ENCODE measurements at places on chromosomes 16 and 17.

DNA sequence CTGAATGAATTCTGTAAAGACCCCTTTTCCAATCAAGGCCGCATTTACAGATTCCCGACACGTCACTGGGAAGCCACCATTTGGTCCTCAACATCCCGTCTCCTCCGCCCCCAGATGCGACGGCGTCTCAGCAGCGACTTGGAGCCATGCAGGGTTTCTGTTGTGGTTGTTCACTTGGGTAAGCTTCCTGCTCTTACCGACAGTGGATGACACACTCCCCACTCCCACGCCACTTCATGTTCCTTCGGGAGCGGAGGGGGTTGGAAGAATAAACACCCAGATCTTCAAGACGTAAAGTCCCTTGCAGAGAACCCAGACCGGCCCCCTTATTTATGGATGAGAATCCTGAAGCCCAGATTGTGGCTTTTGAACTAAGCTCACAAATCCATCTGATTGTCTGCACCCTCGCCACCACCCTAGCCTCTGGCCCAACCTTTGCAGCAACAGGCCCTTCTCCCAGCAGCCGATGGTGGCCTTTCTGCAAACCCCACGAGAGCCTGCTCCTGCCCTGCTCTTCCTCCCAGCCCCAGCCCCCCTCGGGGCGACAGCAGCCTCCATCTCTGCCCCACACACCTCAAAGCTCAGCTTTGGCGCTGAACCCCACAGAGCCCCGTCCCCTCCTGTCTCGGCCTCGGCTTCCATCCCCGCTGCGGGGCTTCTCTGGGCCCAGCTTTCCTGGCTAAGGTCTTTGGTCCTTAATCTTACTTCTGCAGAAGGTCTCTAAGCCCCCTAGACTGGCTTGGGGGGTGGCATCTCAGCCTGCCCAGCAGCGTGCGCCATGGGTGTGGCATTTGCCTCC is 19.0 kb upstream of the OSGIN1 start:
- DNase-seq, result no peak

DNA sequence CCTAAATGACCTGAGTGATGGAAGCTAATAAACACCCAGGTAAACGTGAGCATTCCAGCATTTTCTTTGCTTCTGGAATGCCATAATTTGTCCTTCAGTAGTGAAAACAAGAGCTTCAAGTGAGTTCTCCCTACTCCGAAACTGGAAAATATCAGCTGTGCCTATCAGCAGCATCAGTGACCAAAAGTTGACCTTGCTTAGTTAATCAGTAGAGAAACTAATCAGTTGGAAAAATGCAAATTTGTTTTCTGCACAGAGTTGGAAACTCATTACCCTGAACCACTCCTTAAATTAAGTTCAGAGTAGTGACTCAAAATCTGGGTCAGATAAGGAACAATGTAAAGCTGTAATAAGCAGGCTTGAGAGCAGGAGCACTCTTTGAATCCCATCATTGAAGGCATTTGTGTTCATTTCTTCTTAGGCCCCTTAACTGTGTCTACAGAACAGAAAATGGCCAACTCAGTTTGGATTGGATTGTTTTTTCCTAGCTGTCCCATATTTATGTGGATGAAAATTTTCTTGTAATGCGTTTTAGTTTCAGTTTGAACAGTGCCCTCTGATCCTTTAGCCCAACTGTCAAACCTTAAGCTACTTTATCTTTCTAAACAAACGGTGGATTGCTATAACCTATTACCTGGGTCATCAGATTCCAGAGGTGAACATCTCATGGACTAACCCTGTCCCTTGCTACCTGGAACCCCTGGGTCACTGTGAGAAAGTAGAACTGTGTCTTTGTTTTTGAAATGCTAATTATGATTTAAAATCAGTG is 290.4 kb downstream of the TOX3 start:
- DNase-seq, result no peak

DNA sequence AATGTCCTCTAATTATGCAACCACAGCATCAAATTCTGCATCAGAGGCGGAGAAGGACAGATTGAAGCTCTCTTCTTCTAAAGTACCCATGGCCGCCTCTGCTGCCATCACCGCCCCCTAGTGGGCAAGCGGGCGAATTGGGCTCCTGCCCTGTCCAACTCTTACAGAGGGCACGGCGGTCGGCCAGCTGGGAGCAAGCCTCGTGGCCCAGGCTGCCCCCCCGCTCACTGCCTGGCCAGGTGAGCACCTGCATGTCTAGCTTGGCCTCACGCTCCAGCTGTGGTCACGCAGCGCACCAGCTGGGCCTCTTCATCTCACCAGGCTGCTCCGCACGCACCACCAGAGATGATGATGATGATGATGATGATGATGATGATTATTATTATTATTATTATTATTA is 146.1 kb upstream of the TOM1L1 start:
- no peak for DNase-seq

GRCh38 chr17:74797824-74798223 is 21.7 kb upstream of the NAT9 start:
- DNase-seq, result no peak

DNA sequence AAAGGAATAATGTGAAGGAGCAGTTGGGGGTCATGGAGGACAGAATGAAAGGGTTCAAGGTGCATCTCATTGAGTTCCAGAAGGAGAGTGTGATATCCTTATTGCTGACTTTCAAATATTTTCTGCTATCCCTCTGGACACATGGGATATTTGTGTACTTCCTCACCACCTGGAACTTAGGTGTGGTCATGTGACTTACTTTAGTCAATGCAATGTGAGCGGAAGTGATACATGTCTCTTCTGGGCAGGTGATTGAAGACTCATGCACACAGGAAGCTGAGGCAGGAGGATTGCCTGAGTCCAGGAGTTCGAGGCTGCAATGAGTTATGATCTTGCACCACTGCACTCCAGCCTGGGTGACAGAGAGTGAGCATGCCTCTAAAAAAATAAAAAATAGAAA is 36.7 kb upstream of the TANC2 start:
- DNase-seq, result no peak

- no peak for DNase-seq
Observed at GRCh38 chr16:65767125-65767524, 599.4 kb upstream of the CDH5 start.

GRCh38 chr17:82031303-82031884 is at the start of gene RAC3:
TSS of gene RAC3 (plus strand) at chr17:82031678. CDS start at chr17:82031762, 84 bp downstream.
- DNase-seq, result no peak

DNA sequence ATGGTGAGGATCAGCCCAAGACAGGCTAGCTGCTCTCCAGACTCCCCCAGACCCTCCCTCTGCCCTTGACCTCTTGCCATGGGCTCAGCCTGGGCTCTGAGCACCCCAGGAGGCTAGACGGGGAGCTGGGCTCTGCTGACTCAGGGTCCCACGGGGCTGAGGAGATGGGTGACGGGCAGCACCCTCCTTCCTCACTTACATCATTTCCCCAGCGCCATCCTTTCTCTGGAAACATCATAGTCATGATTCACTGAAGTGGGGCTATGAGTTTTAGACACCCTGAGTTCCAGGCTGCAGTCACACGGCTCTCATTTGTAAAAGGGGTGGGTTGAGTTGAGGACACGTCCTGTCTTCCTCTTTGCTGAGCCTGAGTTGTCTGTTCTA is 3.0 kb upstream of the ITGAX start:
- DNase-seq, result peak; percentile 83

GRCh38 chr16:72112906-72113615 is 19.4 kb downstream of the DHX38 start:
- no peak for DNase-seq

GRCh38 chr17:4469552-4469951 is 29.1 kb upstream of the SPNS2 start:
- DNase-seq, result no peak

DNA sequence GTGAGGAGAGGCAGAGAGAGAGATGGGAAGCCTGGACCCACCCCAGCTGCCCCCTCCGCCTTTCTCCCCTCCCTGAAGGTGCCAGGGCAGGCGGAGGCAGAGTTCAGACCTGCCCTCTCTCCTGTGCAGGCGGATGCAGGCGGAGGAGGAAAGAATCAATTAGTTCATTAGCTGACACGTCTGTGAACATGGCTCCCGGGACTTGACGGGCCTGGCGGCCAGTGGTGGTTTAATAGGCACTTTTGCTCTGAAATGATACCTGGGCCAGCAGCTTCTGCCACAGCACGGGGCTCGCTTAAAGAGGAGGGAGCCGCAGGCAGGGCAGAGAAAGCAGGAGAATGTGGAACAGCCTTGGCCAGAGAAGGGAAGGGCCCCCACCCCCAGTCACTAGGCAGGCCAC is 98.1 kb downstream of the SDK2 start:
- no peak for DNase-seq

GRCh38 chr17:30000001-30000754 is 58.7 kb downstream of the EFCAB5 start:
- DNase-seq, result peak; percentile 5

DNA sequence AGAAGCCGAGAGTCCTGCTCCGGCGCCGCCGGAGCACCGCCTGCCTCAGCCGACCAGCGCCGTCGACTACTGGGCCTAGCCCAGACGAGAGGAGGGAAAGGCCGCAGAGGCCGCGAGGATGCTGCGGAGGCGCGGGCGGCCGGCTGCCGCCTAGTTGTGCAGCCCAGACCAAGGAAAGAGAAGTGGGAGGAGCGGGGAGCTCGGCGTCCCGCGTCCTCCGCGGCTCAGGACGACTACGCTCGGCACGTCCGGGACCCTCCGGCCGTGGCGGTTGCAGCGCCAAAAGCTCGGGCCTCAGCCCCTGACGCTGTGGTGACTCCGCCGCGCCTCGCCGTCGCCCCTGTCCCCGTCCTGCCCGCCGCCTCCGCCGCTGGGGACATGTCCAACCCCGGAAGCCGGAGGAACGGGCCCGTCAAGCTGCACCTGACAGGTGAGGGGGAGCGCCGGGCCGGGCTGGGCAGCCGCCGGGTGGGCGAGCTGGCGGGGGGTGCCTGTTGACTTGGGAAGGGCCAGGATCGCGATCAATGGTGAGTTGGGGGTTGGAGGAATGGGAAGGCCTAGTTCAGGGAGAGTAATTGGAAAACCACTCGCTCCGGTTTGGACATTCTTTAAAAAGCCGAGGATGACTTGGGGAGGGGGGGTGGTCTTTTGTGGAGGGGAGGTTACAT is 37.7 kb downstream of the RNF135 start:
- DNase-seq, result peak; percentile 54

- DNase-seq, result no peak
Observed at GRCh38 chr17:78399693-78400144, 21.3 kb downstream of the PGS1 start.

DNA sequence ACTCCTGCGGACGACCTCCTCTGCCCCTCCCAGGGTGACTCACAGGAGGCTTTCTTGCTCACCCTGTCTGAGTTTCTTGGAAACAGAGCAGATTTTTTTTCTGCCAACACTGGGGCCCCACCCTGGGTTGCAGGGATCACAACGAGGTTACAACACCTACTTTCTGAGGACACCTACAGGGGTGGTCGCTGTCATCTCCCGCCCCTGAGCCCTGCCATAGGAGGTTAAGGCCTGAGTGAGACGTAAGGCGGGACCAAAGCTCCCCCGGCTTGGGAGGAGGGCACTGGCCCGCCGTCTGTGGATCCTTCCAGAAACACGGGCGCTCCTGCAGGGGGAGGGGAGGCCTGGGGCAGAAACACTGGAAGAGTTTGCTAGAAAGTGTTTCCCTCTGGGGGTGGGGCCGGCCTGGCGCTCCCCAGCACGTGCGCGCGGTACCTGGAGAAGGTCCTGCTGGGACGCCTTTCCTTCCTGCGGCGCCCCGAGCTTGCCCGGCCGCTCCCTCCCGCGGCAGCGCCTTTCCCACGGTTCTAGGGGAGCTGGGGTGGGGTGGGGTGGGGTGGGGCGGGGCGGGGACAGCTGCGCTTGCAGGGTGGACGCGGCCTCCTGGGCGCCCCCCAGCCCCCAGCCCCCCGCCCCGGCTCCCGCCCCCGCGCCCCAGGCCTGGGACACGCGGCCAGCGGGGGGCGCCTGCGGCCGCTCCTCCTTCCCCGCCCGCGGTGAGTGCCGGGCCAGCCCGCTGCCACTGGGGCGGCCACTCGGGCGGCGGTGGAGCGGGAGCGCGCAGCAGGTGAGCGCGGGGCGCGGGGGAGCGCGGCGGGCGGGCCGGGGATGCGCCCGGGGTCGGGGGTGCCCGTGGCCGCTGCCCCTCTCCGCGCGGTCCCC is 20.7 kb upstream of the ADCY7 start:
- peak; percentile 44 for DNase-seq

GRCh38 chr17:76240461-76241203 is at the start of gene RNF157:
TSS of gene RNF157 (minus strand) at chr17:76240493. CDS start at chr17:76240240, 253 bp downstream.
- DNase-seq, result peak; percentile 77

GRCh38 chr16:87947356-87948118 is 3.7 kb upstream of the BANP start:
- no peak for DNase-seq

DNA sequence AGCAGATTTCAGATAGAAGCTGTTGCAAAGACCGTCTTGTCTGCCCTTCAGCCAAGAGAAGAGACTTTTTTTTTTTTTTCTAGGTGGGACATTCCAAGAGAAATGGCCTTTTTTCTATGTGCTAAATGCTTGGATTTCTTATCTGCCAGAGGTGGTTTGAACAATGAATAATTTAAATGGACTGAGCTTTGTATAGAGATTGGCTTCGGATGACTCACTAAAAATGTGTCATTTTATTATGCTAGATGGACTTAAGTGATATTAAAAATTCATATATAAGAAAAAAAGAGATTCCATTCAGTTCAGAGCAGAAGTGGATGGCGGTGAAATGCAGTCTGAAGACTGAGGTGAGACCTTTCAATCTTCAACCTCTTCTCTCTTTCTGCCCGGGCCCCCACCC is 58.4 kb downstream of the MEAK7 start:
- no peak for DNase-seq
